ENCODE measurements at places on chromosomes 5 and 9. TPM values are rescaled to one million over a fixed set of nuclear protein-coding genes. Genes with fewer than 3 reads are reported as not detected.

Gene TMEM38B
- total RNA-seq: 17.9 TPM

DNA sequence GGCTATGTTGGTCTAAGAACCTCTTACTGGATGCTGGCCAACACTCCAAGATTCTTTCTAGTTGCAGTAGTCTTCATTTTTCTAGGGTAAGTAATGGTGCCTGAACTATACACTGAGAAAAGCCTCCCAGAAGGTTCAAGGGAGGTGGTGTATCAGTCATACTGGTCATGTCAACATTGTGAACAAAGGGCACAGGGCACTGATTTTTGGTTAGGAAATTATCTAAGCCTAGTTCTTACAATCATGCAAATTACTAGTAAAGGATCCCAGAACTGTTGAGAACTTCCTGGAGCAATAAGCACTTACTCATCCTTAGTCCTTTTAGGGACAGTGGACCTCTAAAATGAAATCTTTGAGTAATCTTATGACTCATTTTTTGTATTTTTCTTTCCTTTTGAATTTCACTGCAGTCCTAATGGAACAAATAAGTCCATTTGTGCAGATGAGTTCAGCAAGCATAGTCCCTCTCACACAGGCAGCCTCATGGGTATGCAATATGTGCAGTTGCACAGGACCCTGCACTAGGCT is 21.1 kb upstream of the CDC42SE2 start:
- H3K4me1 ChIP-seq: no peaks in the 10 kb centered on the region
- no peaks in the 10 kb centered on the region for H3K27me3 ChIP-seq
- no peak overlapping the region for H3K27ac ChIP-seq
- H3K4me3 ChIP-seq: no peak overlapping the region
- H3K36me3 ChIP-seq: no peaks in the 10 kb centered on the region

Gene WHRN
- 146 TPM for total RNA-seq

DNA sequence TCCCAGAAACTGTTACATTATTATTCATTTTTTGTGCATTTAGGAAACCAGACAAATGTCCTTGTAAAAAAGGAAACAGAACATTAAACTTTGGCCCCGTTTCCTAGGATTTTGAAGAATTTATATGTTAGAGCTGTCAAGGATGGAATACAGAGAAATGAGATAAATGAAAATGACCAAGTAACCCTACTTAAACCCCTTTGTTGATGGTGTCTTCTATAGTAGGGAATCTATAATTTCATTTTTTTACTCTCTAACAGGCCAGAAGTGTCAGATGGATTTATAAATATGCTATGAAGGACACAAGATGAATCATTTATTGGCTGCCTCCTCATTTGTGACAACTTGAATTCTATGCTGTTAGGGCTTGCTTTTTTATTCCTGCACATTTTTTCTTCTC is 1047.1 kb downstream of the PTPRD start:
- no peak for DNase-seq
- no peaks in the 10 kb centered on the region for H3K27me3 ChIP-seq
- H3K27ac ChIP-seq: no peak overlapping the region
- no peaks in the 10 kb centered on the region for H3K4me1 ChIP-seq

Gene RAI14
- 22.4 TPM for total RNA-seq

DNA sequence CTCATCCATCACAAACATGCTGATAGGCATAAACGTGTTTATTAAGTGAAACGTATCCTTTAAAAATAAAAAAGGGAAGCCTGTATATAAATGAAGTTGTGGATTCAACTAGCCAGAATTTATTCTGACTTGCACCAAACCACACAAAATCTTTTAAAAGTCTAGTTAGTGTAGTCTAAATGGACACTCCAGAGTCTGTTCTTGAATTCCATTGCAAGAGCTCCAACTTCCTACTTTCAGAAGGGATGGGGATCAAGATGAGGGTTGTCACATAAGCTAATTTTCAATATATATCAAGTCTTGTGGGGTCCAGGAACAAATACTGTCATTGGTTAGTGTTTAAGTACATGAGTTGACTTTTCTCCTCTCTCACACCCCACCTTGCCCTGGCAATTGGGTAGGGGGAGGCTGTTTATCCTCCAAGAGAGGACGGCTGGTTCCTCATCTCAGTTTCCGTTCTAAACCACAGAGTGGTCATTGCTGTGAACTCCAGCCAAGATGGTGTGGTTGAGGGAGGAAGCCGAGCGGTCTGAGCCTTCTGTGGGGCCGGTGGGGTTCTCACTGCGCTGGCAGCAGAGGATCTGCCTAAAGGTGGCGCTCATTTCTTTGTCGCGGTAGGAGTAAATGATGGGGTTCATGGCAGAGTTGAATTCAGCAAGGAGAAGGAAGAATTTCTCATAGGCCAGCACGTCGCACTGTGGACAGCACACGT is 163.2 kb downstream of the LPAR1 start:
- peak; percentile 55 for DNase-seq
- no peak overlapping the region for H3K27ac ChIP-seq

DNA sequence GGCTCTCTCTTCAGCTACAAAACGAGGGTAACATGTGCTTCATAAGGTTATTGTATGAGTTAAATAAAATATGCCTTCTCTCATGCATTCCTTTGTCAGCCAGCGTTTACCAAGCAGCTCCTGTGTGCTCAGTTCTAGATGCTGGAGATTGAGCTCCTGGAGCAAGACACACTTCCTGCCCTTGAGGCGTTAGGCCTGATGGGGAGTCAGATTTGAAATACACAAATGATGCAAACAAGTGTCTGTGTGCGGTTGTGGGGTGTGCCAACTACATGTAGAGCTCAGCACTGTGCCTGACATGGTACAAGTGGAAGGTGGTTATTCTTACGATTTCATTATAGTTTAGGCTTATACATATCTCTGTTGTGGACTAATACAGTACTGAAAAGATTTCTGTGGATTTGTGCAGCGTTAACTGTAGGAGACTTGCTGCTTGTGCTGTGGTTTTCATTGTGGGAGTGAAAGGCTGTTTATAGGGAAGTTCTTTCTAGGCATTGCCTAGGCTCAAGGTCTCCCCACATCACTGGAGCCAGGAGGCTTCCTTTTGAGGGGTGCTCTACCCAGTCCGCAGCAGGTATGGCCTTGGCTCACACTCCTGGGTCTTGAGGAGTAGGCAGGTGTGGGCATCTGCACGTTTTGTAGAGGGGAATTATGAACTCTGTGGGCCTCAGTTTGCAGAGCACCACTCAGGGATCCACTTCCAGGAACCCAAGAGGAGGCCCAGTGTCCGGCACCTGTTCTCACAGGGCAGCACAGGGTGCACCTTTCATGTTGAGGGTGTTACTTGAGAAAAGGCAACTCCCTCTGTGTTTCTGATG is 39.8 kb upstream of the ANGPTL2 start:
- H3K4me3 ChIP-seq: no peak overlapping the region
- no peaks in the 10 kb centered on the region for H3K36me3 ChIP-seq
- peaks cover 21% of the 10 kb centered on the region for H3K4me1 ChIP-seq

Gene HCN1
- total RNA-seq: not detected

Gene PDCD1LG2
- total RNA-seq: 1.4 TPM

- no peak overlapping the region for H3K27ac ChIP-seq
- no peaks in the 10 kb centered on the region for H3K27me3 ChIP-seq
- no peaks in the 10 kb centered on the region for H3K36me3 ChIP-seq
Measured at GRCh38 chr5:5978501-5979376, 399.6 kb downstream of the MED10 start.

- H3K4me1 ChIP-seq: no peaks in the 10 kb centered on the region
- no peaks in the 10 kb centered on the region for H3K36me3 ChIP-seq
- H3K27ac ChIP-seq: no peak overlapping the region
- H3K4me3 ChIP-seq: no peak overlapping the region
- H3K27me3 ChIP-seq: no peaks in the 10 kb centered on the region
- DNase-seq: no peak
Measured at GRCh38 chr5:4191041-4191440, 595.4 kb downstream of the IRX1 start.

Gene PTPA
- total RNA-seq: 133 TPM

Gene ABCA1
- 99.4 TPM for total RNA-seq

Gene KIF12
- not detected for total RNA-seq

DNA sequence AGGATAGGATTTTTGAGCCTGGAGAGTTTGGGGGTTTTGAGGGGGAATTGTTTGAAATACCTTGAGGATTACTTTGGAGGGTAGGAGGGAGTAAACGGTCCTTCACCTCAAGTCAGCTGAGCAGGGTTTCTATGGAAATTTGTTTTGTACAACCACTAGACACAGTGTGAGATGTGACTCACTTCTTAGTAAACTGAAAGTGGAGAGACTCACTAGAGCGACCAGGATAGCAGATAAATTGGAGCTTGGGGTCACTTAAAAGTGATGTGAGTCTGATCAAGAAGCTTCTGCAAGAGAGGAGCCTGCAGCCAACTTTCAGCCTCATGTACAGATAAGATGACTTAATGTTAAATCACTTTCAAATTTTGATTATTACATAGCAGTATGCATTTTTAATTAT is 1945.9 kb upstream of the NUDT12 start:
- H3K27ac ChIP-seq: no peak overlapping the region
- no peaks in the 10 kb centered on the region for H3K27me3 ChIP-seq
- H3K4me3 ChIP-seq: no peak overlapping the region
- no peaks in the 10 kb centered on the region for H3K4me1 ChIP-seq
- H3K36me3 ChIP-seq: no peaks in the 10 kb centered on the region

- H3K4me1 ChIP-seq: no peaks in the 10 kb centered on the region
- no peak overlapping the region for H3K4me3 ChIP-seq
- no peaks in the 10 kb centered on the region for H3K36me3 ChIP-seq
- H3K27ac ChIP-seq: no peak overlapping the region
- H3K27me3 ChIP-seq: no peaks in the 10 kb centered on the region
Measured at GRCh38 chr5:122500245-122501088, 188.4 kb downstream of the SNCAIP start.

Gene ST8SIA4
- 7.8 TPM for total RNA-seq

DNA sequence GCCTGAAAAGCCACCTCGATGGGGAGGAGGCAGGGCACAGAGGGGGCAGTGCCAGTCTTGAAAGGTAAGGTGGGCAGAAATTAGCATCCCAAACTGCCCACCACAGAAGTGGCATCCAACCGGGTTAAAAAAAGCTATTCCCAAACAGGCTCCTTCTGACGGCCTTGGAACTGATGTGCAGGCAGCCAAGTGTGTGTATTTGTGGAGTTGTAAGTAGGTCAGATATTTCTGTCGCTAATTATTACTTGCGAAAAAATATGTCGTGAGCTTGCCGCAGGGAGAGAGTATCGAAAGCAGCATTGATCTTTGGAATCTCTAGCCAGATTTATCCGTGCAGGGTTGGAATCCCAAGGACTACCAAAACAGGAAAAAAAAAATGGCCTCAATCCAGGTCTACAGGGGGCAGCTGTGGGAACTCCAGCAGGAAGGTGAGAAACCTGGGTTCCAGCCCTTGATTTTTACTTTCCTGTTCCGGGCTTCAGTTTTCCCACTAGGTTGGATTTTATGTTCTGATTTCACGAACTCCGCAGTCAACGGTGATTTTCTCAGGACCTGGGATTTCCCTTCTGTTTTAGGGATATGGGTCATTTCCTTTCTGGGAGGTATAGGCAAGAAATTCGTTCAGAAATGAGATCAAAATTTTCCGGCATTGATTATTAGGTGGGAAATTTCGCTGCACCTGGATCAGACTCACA is 200.8 kb downstream of the RGS3 start:
- H3K4me3 ChIP-seq: no peak overlapping the region
- no peaks in the 10 kb centered on the region for H3K36me3 ChIP-seq
- H3K4me1 ChIP-seq: no peaks in the 10 kb centered on the region
- DNase-seq: no peak
- no peaks in the 10 kb centered on the region for H3K27me3 ChIP-seq
- H3K27ac ChIP-seq: no peak overlapping the region

Gene FAM153A
- 4.9 TPM for total RNA-seq

Gene FAM221B
- not detected for total RNA-seq

Gene CTSL
- 127 TPM for total RNA-seq

DNA sequence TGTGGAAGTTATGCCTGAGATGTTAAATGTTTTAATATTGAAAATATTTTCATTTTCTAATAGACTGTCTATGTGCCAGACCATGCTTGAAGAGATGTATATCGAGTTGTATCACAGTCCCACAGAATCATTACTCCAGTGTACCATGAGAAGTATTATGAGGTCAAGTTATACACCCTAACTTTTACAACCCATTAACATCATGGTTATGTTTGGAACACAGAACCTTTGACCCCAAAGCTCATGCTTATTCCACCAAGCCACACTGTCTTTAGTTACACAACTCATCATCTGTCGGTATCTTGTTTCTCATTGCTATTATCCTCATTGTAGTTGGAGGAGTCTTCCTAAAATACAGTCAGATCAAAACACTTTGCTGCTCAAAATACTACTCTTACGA is 248.0 kb downstream of the KCTD16 start:
- H3K27me3 ChIP-seq: no peaks in the 10 kb centered on the region
- H3K4me1 ChIP-seq: no peaks in the 10 kb centered on the region
- DNase-seq: no peak
- no peak overlapping the region for H3K4me3 ChIP-seq
- H3K36me3 ChIP-seq: no peaks in the 10 kb centered on the region

DNA sequence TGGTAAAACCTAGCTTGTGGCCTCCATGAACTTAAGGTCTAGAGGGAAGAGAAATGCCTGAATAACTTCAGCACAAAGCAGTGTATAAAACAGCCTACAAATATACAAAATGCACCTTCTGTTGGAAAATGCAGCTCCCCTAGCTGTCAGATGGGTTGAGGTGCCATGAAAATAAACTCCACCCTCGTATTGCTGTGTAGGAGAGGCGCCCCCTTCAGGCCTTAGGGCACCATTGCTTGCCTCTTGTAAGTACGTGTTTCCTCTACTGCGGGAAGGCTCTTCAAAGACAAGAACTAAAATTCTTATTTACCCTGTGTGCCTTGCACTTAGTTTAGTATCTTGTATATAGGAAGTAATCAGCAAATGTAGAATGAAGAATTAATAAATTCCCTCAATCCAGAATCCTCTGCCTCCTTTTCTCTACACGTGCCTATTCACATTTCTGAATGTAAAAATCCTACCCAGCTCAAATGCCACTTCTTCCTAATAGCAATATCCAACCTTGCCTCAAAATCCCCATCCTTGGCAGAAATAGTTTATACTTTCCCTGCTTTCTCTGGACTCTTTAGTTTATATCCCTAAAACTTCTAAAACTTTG is 393.7 kb upstream of the PDE4D start:
- H3K36me3 ChIP-seq: no peaks in the 10 kb centered on the region
- no peaks in the 10 kb centered on the region for H3K27me3 ChIP-seq
- H3K4me1 ChIP-seq: no peaks in the 10 kb centered on the region
- H3K27ac ChIP-seq: no peak overlapping the region
- H3K4me3 ChIP-seq: no peak overlapping the region
- no peak for DNase-seq

DNA sequence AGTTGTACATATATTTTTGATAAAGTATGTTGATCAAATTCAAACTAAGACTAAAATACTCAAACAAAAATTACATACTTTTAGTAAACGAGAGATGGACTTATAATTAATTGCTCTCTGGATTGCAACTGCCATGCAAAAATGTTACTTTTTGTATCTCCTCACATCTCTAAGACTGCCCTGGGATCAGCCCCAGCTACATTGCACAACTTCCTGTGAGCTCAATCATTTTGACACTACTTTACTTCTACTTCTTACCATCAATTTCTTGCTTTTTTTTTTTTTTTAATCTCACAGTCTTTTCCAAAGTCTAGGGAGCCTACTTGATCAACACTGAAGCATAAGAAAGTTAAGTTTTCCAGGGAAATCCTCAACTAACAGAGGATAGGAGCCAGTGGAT is 506.0 kb upstream of the CDH10 start:
- no peaks in the 10 kb centered on the region for H3K4me1 ChIP-seq
- no peak overlapping the region for H3K27ac ChIP-seq
- H3K4me3 ChIP-seq: no peak overlapping the region
- no peaks in the 10 kb centered on the region for H3K36me3 ChIP-seq
- no peak for DNase-seq
- no peaks in the 10 kb centered on the region for H3K27me3 ChIP-seq

- H3K36me3 ChIP-seq: no peaks in the 10 kb centered on the region
- H3K4me1 ChIP-seq: no peaks in the 10 kb centered on the region
- no peak for DNase-seq
Measured at GRCh38 chr9:136019041-136019680, 58.0 kb upstream of the UBAC1 start.
